Mesendoderm (in vitro differentiated cells): ENCODE measurements at places on chromosomes 5 and 9.

DNA sequence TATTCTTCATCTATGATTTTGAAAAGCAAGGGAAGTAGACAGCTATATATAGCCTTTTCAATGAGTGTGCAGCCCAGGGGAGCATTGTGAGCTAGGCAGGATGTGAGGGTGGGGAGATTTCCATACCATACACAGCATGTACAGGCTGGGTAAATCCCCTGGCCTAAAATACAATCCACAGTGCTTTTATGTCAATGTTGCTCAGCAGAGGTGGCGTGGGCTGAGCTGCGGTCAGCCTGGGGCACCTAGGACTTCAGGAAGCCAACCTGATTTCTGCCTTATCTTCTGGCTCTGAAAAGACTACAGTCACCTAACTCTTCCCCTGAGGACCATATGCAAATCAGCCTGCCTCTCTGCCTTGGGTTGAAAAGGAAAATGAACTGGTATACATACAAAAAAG lies 6.3 kb upstream of the GARIN3 start:
- peak; percentile 2 for DNase-seq
- H3K36me3 ChIP-seq: no peaks in the 10 kb centered on the region
- H3K27me3 ChIP-seq: no peaks in the 10 kb centered on the region
- H3K4me3 ChIP-seq: no peak overlapping the region
- H3K4me1 ChIP-seq: no peaks in the 10 kb centered on the region
- H3K27ac ChIP-seq: no peak overlapping the region

- no peaks in the 10 kb centered on the region for H3K36me3 ChIP-seq
- DNase-seq: no peak
- H3K4me1 ChIP-seq: no peaks in the 10 kb centered on the region
- H3K4me3 ChIP-seq: no peak overlapping the region
- no peaks in the 10 kb centered on the region for H3K27me3 ChIP-seq
These were observed 30.0 kb upstream of the GAS1 start for GRCh38 chr9:86977205-86977835.

- no peaks in the 10 kb centered on the region for H3K36me3 ChIP-seq
- no peak overlapping the region for H3K4me3 ChIP-seq
- H3K27ac ChIP-seq: no peak overlapping the region
- DNase-seq: no peak
These were observed 30.3 kb downstream of the ANGPTL2 start for GRCh38 chr9:127092041-127092608.

GRCh38 chr5:19274578-19274977 lies 713.4 kb downstream of the CDH18 start:
- H3K27ac ChIP-seq: no peak overlapping the region
- no peaks in the 10 kb centered on the region for H3K27me3 ChIP-seq
- H3K36me3 ChIP-seq: no peaks in the 10 kb centered on the region
- no peaks in the 10 kb centered on the region for H3K4me1 ChIP-seq

- no peak for DNase-seq
- H3K27ac ChIP-seq: no peak overlapping the region
- no peaks in the 10 kb centered on the region for H3K36me3 ChIP-seq
- H3K4me1 ChIP-seq: no peaks in the 10 kb centered on the region
- no peak overlapping the region for H3K4me3 ChIP-seq
- no peaks in the 10 kb centered on the region for H3K27me3 ChIP-seq
These were observed 191.0 kb downstream of the GLIS3 start for GRCh38 chr9:4108754-4109465.

GRCh38 chr9:98883276-98883675 lies 60.4 kb upstream of the COL15A1 start:
- H3K27ac ChIP-seq: no peak overlapping the region
- no peak for DNase-seq
- peaks cover 2% of the 10 kb centered on the region for H3K4me1 ChIP-seq
- no peaks in the 10 kb centered on the region for H3K36me3 ChIP-seq
- H3K27me3 ChIP-seq: no peaks in the 10 kb centered on the region

DNA sequence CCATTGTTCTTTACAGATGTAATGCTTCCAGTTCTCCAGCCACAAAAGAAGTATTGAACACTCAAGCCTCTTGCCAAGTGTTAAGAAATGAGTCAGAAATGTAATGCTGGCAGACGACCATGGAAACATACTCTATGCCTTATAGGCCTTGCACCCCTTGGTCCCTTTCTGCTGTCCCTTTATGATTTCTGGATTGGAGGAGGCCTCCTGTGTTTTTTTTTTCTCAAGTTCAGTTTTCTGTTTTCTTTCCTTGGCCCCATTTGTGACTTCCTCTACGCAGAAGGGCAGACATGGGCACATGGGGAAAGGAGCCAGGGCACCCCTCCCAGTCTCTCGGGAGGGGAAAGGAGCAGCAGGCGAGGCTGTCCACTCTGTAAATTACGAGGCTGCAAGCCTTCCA lies 53.4 kb downstream of the SNX18 start:
- H3K36me3 ChIP-seq: no peaks in the 10 kb centered on the region
- no peaks in the 10 kb centered on the region for H3K4me1 ChIP-seq

DNA sequence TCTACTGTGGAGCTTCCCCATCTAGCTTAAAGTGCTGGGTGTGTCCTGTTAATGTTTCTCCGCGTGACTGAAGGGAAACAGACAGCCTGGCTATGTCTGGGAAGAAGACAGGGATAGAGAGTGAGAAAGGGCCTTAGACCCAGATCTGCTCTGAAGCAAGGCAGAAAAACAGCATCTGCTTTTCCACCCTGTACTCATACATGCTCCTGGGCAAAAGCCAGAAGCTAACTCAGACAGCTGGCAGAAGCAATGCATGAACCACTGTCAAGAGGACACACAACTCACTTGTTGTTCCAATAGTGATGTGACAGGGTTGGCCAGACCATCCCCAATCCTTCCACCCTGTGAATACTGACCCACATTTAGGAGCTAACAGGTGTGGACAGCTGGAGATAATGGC lies 63.3 kb downstream of the DPYSL3 start:
- no peaks in the 10 kb centered on the region for H3K36me3 ChIP-seq
- H3K4me3 ChIP-seq: no peak overlapping the region
- DNase-seq: no peak
- peaks cover 3% of the 10 kb centered on the region for H3K4me1 ChIP-seq

- no peaks in the 10 kb centered on the region for H3K27me3 ChIP-seq
- H3K27ac ChIP-seq: no peak overlapping the region
These were observed 9.4 kb upstream of the DELE1 start for GRCh38 chr5:141914199-141914743.

- no peak for DNase-seq
- H3K36me3 ChIP-seq: no peaks in the 10 kb centered on the region
- no peak overlapping the region for H3K27ac ChIP-seq
- no peaks in the 10 kb centered on the region for H3K4me1 ChIP-seq
- H3K4me3 ChIP-seq: no peak overlapping the region
These were observed 71.9 kb downstream of the KIF4B start for GRCh38 chr5:155085282-155085989.

DNA sequence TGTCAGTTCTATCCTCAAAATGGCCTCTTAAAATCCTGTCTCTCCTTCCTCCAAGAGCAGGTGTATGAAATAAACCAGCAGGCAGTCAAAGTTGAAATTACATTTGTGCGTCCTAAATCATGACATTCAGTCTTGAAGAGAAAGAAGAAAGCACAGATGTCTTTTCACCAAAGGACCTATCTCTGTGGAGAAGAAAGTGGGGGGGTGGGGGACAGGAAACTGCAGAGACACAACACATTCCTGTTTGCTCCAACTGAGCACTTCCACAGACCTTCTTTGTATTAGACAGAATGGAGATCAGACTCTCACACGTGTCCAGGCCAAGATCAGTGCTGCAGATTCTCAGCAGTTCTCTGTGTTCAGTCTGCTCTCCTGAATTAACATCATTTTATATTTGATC lies 471.9 kb upstream of the RGMB start:
- peak; percentile 30 for DNase-seq
- no peaks in the 10 kb centered on the region for H3K4me1 ChIP-seq
- no peak overlapping the region for H3K27ac ChIP-seq

DNA sequence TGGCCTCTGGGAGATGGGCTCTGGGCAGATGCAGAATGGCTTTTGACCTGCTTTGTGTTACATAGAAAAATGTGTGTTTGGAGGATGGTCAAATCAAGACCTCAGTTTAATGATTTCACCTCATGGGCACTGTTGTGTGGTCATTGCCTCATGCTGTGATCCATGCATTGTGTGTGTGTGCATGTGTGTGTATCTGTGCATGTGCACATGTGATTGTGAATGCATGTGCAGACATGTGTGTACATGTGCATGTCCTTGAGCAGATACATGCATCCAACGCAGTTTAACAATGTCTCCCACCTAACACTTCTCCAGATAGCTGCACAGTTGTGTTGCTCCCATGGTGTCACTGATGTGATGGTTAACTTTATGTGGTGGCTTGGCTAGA lies 40.1 kb upstream of the S1PR3 start:
- H3K27ac ChIP-seq: no peak overlapping the region
- no peak overlapping the region for H3K4me3 ChIP-seq
- no peaks in the 10 kb centered on the region for H3K36me3 ChIP-seq
- no peaks in the 10 kb centered on the region for H3K27me3 ChIP-seq
- H3K4me1 ChIP-seq: no peaks in the 10 kb centered on the region

- no peak overlapping the region for H3K27ac ChIP-seq
- H3K36me3 ChIP-seq: no peaks in the 10 kb centered on the region
These were observed 81.2 kb downstream of the ALDH1A1 start for GRCh38 chr9:72871685-72872084.

DNA sequence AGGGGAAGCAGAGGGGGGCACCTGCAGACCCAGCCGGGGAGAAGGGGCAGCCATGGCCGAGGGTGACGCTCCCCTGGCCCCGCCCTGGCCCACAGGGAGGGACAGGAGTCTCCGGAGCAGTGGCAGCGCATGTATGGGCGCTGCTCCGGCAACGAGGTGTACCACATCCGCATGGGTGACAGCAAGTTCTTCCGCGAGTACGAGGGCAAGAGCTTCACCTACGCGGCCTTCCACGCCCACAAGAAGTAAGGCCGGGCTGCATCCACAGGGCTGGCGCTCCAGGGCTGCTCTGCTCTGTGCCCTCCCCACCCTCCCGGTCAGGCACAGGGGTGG lies 68.2 kb downstream of the KCNT1 start:
- H3K27me3 ChIP-seq: no peaks in the 10 kb centered on the region
- H3K36me3 ChIP-seq: no peaks in the 10 kb centered on the region
- no peaks in the 10 kb centered on the region for H3K4me1 ChIP-seq
- no peak overlapping the region for H3K4me3 ChIP-seq

DNA sequence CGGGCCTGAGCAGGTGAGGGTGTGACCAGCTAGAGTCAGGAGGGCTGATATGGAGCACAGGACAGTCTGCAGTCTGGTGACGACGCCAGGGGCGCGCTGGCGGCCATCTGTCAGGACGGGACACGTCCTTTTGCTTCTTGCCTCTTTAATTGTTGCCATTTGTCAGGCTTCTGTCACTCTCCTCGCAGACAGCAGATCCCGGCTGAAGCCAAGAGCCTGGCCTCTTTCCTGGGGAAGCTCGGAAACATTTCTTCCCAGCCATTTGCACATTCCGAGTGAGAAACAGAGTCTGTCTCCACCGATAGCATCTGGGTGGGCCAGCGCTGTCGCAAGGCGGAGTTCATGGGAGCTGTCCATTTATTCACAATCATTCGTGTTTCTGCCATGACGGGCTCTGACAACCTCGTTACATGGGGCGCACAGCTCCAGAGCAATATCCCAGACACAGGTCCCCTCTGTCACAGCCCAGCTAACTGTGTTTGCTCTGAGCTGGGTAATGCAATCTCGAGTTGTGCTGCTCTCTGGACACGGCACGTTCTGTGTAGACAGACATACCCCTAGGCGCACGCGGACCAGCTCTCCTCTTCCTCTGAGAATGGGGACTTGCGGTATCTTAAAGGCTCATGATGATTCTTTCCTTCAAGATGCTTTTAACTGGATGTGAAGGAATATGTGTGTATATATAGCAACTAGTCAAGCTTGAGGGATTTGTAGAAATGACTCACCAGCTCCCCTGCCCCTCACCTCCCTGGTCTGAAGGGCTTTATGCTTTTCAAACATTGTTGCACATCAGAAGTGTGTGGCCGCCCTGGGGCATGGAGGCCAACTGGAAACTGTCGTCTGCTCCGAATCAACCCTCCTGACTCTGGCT lies 105.3 kb upstream of the FCN2 start:
- no peaks in the 10 kb centered on the region for H3K4me1 ChIP-seq
- peaks cover 19% of the 10 kb centered on the region for H3K36me3 ChIP-seq
- no peak for DNase-seq
- H3K4me3 ChIP-seq: no peak overlapping the region
- H3K27ac ChIP-seq: no peak overlapping the region

DNA sequence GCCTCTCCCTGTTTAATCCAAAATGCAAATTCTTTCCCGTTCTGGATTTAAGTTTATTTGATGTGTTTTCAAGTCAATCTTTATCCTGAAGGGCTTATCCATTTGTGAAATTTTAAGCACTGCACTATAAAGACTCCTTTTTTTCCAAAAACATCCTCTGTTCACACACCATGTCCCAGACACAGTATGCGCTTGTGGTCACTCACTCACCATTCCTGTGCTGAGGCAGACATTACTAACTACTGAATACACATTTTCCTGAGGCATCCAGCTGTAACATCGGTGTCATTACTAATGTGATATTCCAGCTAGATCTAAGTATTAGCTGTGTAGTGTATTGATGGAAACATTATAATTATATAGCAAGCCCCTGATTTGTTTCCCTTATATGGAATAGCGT lies 298.4 kb downstream of the KCTD16 start:
- H3K27ac ChIP-seq: no peak overlapping the region
- peaks cover 3% of the 10 kb centered on the region for H3K4me1 ChIP-seq
- H3K27me3 ChIP-seq: no peaks in the 10 kb centered on the region
- H3K4me3 ChIP-seq: no peak overlapping the region
- H3K36me3 ChIP-seq: no peaks in the 10 kb centered on the region
- peak; percentile 44 for DNase-seq

- H3K27ac ChIP-seq: no peak overlapping the region
- DNase-seq: no peak
- H3K4me3 ChIP-seq: no peak overlapping the region
- H3K4me1 ChIP-seq: no peaks in the 10 kb centered on the region
These were observed 22.8 kb downstream of the C9orf57 start for GRCh38 chr9:72037571-72037970.

- DNase-seq: peak; percentile 72
- H3K36me3 ChIP-seq: no peaks in the 10 kb centered on the region
- no peaks in the 10 kb centered on the region for H3K27me3 ChIP-seq
- peak overlapping the region; percentile 55 for H3K4me3 ChIP-seq
- no peak overlapping the region for H3K27ac ChIP-seq
These were observed 49.6 kb upstream of the FOXE1 start for GRCh38 chr9:97803167-97804058.

GRCh38 chr5:129853588-129853987 lies 50.7 kb upstream of the CHSY3 start:
- H3K36me3 ChIP-seq: no peaks in the 10 kb centered on the region
- H3K27ac ChIP-seq: no peak overlapping the region
- DNase-seq: no peak
- H3K27me3 ChIP-seq: no peaks in the 10 kb centered on the region
- no peaks in the 10 kb centered on the region for H3K4me1 ChIP-seq

GRCh38 chr5:33867241-33867640 lies 24.5 kb downstream of the ADAMTS12 start:
- H3K36me3 ChIP-seq: no peaks in the 10 kb centered on the region
- no peak overlapping the region for H3K27ac ChIP-seq
- no peak overlapping the region for H3K4me3 ChIP-seq

- H3K4me3 ChIP-seq: no peak overlapping the region
- H3K4me1 ChIP-seq: no peaks in the 10 kb centered on the region
- H3K27me3 ChIP-seq: no peaks in the 10 kb centered on the region
- no peaks in the 10 kb centered on the region for H3K36me3 ChIP-seq
- peak; percentile 33 for DNase-seq
- no peak overlapping the region for H3K27ac ChIP-seq
These were observed 5.9 kb downstream of the DMRTA1 start for GRCh38 chr9:22452415-22453010.
